Peyer's patch (tissue), 4 donors: ENCODE measurements at places on chromosomes 12 and 14. TPM values are rescaled to one million over a fixed set of nuclear protein-coding genes. Genes with fewer than 3 reads are reported as not detected.

OTX2 gene
- total RNA-seq: not detected

TMEM179 gene
- total RNA-seq: 3.1 TPM

MUCL1 gene
- total RNA-seq: not detected

LTB4R gene
- 28.5 TPM for total RNA-seq

PROX2 gene
- not detected for total RNA-seq

KLRD1 gene
- under 0.01 TPM for total RNA-seq

YLPM1 gene
- 44.0 TPM for total RNA-seq

SAMD15 gene
- total RNA-seq: 0.35 TPM

TPPP2 gene
- total RNA-seq: not detected

KRT78 gene
- total RNA-seq: not detected

ACOT6 gene
- not detected for total RNA-seq

KRT8 gene
- 1,046 TPM for total RNA-seq

RERG gene
- 2.3 TPM for total RNA-seq

DNA sequence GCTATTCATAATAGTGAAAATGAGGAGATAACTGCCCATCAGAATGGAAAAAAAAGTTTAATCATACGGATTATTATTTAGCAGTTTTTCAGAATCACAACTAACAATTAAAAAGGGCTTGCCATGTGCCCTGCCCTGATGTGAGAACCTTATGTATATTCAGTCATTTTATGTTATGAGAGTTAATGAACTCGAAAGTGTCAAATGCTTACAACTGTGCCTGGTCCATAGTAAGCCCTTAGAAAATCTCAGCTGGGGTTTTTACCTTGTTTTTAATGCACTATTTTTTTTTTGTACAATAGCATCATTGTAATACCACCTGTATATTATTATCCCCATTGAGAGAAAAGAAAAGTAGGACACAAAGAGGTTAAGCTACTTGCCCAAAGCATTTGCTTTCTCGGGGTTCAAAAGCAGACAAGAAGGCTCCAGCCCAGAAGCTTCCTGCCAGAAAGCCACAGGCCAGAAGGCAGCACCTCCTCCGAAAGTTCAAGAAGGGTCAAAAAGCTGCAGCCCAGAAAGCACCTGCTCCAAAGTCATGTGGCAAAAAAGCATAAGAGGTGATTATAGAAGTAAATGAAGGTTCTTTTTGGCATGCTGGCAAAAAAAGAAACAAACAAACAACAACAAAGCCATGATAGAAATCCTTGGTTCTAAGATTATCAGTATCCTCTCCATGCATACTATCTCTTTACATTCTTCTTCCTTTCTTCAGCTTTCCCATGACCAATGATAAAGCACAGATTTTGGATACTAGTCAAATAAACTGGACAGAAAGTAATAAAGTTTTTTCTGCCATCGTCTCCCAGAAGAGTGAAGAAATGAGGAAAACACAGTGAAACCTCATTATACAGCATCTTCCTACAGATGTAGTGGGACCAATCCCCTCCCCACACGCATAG lies 59.1 kb upstream of the NAP1L1 start:
- peak; percentile 54 for DNase-seq

DNA sequence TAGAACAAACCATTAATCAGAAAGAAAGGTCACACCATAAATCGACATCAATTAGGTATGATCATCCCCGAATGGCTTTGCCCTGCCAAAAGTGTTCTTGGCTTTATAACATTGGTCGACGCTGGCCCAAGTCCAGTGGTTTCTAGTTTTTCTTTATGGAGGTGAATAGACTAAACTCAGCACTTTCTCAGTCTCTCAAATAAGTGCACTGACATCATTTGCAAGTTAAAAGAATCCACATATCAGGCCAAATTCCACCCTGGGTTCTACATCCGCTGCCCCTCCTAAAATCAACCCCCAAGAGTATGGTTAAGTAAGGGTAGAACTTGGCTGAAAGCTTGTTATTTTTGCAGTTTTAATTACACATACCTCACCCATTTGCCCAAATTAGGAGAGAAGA lies 314.3 kb downstream of the C12orf75 start:
- DNase-seq: no peak

GRCh38 chr12:86777325-86777724 lies 521.1 kb upstream of the MGAT4C start:
- DNase-seq: no peak

- DNase-seq: no peak
Observed at GRCh38 chr12:75790219-75790618, 241.4 kb downstream of the PHLDA1 start.

- DNase-seq: no peak
Observed at GRCh38 chr14:95493503-95493902, 22.9 kb downstream of the SYNE3 start.

DNA sequence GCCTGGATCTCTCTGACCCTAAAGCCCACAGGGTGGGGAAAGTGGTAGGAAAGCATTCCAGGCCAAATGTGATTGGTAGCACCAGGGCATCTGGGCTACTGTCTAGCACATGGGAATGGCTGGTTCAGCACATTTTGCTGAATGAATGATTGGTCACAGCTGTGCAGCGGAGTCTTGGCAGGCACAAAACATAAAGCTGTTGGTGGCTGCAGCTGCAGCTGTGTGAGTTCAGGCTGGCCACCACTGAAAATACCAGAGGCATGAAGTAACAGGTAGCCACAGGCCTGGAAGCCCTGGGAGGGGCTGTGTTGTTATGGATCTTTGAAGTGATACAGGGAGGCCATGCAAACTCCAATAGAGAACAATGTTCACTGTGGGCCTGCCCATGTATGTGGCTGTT lies 72.7 kb downstream of the MYRFL start:
- DNase-seq: no peak

DNA sequence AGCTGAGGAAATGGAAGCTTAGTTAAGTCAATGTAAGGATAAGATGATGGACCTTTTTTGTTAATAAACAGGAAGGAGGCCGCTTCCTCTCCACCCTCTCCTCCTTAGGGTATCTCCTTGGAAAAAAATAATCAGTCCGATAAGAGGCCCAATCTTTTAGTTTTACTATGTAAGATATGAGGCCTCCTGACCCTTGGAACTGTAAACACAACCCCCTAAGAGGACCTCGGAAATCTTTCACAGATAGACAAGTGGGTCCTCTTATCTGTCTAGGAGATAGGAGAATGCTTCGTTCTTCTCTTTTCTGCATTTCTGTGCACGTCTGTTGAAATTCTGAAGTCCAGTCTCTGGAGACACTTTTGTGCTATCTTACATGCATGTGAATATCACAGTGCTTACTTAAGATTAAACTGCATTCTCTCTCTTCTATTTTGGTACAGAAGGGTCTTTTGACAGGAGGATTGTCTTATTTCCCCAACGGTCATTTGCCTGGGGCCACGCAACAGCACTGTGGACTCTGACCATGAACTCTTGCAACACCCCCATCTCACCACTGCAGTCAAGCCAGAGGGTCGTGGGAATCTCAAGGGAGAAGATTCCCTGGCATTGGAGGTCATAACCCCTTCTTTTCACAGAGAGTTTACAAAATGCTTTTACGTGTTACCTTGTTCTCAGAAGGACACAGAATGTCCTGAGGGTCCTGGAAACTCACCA lies 313.0 kb upstream of the RTL1 start:
- no peak for DNase-seq

- DNase-seq: no peak
Observed at GRCh38 chr14:57533214-57533613, 39.6 kb upstream of the CCDC198 start.

DNA sequence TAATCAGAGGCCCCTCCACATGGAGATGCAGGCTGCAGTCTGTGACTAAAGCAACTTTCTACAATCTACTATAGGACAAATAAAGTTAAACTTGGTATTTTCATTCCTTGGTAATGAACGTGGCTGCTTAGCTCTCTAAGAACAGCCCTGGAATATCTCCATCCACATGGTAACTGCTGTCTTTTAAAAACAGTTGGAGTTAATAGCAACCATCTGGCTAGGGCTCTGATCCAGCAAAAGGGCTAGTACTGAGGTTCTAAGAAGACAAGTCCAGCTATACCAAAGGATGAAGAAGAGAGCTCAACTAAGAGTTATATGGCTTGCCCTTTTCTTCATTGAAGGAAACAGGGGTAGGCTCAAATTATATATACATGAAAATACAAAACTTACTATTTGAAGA lies 920.1 kb downstream of the FLRT2 start:
- no peak for DNase-seq

DNA sequence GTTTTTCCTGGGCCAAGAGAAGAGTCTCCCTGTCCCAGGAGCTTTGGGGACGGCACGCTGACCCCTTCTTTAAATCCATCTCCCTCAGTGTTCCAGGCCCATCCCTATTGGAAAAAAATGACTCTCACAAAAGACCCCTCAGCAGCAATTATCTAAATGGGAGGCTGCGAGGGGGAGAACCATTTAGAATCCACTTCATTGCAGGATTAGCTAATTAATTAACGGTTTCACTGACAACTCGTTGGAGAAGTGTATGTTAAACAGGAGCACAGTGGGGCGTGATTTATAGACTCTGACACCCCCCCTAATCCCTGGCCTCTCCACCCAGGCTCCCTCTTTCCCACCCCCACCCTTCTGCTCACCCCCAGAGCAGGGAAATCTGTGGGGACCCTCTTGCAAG lies 162.8 kb upstream of the LHX5 start:
- DNase-seq: no peak

GRCh38 chr12:48973941-48974673 lies 2.6 kb upstream of the WNT10B start:
- peak; percentile 41 for DNase-seq

- no peak for DNase-seq
Observed at GRCh38 chr14:99548255-99548654, 55.8 kb downstream of the CCDC85C start.

GRCh38 chr12:1576410-1577241 lies 17.8 kb downstream of the FBXL14 start:
- DNase-seq: no peak

DNA sequence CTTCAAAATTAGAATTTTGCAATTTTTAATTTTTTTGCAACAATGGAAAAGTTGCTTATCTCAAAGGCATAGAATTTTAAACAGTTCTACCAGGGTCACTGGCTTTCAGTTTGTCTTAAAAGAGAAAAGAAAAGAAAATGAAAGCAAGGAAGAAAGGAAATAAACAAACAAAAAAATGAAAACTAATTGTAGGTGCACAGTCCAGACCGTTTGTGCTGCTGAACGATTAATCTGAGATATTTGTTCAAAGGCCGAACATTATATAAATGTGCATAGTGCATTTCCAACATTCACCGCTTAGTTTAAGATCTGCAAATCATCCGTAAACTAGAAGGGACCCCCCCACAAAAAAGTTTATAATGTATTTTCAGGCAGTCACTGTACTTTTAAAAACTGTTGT lies 5.5 kb upstream of the OTX2 start:
- DNase-seq: no peak

- DNase-seq: no peak
Observed at GRCh38 chr12:132858718-132859266, 28.6 kb downstream of the CHFR start.

DNA sequence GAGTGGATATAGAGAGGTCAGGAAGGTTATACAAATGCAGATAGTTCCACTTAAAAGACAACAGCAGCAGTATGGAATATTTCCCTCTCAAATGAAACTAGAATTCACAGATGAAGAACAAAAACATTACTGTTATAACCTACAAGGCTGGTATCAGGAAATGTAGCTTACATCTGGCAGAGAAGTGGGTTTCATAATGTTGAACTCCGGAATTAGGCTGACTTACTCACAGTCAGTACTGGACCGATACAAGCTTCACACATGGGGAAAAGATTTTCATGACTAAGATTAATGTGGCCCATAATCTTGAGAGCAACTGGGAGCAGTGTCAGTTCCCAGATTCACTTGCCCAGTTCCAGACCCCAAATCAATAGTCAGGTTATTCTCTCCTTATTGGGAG lies 353.9 kb downstream of the DUSP6 start:
- no peak for DNase-seq

DNA sequence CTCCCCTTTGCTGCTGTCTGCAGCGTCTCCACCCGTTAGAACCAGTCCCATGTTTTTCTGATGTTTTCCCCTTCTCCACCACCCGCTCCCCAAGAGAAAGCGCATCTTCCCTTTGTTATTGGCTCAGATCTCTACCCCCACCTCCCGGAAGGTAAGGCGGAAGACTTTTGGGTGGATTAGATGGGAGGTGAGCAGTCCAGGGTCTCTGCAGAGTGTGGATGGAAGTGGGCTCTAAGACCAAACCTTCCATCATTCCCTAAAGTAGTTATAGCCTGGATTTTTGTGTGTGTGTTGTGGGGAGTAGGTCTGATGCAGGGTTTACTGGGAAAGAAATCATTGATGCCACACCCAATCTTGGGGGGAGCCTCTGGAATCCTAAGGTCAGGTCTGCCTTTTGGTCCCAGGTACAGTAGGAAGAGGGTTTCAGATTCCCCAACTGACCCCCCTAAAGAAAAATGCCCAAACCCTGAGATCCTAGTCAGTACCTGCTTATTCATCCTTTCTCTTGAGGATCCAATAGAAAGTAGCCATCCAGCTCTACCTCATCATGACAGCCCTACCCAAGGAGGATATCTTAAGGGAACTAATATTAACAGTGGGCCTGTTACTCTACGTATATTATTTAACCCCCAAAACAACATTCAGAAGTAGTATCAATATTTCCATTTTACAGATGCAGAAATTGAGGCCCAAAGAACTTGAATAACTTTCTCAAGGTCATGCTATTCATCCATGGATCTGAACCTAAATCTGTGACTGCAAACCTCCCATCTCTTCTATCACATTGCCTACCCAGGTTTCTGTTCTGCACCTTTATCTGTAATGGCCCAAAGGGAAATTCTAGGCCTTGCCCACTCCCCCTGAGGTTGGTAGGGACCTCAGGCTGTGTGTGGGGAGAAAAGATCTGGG lies 1.1 kb downstream of the KIF5A start:
- no peak for DNase-seq

DNA sequence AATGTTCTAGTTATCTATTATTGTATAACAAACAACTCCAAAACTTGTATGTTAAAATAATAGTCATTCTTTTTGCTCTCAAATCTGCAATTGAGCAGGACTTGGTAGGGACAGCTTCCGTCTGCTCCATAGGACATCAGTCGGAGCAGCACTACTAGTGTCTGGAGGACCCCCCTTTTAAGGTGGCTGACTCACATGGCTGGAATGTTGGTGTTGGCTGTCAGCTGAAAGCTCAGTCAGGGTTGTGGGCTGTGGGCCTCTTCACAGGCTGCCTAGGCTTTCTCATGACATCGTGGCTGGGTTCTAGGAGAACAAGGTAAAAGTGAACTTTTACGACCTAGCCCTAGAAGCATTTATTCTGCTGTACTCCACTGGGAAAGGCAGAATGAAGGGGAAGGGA lies 160.6 kb downstream of the ANO4 start:
- no peak for DNase-seq

DNA sequence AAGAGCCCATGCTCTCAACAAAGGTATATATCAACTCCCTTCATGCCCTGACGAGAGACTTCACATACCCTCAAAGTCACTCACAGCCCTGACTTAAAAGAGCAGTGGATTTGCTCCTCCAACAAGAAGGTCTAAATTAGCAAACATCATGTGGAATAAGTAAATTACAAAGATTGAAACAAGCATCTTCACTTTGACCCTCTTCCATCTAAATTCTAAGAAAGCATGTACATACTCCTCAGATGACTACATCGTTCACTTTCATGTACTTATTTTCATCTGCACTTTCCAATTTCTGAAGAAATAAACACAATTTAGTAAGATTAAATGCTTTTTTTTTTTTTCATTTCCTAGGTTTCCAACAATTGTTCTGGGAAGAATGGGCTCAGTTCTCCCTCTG lies 38.6 kb upstream of the KRR1 start:
- DNase-seq: no peak

- no peak for DNase-seq
Observed at GRCh38 chr14:33393231-33393894, 454.7 kb downstream of the NPAS3 start.

GRCh38 chr12:76035045-76035444 lies 3.5 kb upstream of the PHLDA1 start:
- no peak for DNase-seq

GRCh38 chr14:32259368-32260013 lies 56.4 kb upstream of the RNU6-8 start:
- DNase-seq: no peak
